Stimulated activated naive B cell treated with anti-CD40 and anti-IgM and Interleukin-4, amounts not matched to agents 10 μg/mL and 1 μg/mL and 100 μg/mL, for 72 hours (primary cell): ENCODE measurements at places on chromosomes 2 and 18.

- no peak for DNase-seq
Measured at GRCh38 chr2:23566241-23567142, 181.5 kb downstream of the KLHL29 start.

DNA sequence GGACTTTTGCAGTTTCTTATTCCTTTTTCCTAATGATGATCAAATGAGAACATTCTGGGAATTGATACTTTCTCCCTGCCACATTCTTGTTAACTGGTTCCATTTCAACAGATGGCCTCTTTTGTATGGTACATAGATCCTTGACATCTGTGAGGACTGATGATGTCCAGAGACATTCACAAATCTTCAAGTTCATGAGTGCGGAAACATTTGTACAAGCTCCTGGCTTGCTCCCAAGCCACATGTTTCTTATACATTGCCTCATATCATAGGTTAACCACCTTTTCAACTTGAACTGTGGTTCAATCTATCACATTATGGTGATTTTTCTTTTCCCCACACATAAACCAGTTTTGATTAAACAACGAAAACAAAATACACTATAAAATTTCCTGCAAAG, 267.3 kb downstream of the CLIP4 start:
- DNase-seq: no peak

GRCh38 chr2:67841711-67842110, 221.1 kb downstream of the C1D start:
- no peak for DNase-seq

GRCh38 chr2:224333726-224334482, 68.0 kb downstream of the FAM124B start:
- no peak for DNase-seq

DNA sequence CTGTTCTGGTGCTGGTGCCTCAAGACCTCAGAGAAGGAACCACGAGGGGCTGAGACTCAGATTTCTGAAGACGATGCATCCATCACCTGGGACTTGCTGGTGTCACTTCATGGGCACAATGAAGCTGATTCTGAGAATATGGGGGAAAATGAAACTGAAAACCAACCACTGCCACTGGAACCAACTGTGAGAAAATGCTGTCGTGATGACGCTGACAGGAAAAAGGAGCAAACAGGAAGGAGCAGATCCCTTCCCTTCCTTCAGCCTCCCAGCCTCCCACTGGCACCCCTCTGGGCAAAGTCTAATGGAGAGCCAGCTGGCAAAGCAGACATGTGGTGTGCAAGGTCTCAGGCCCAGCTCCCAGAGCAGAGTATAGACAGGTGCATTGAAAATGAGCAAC, 109.7 kb downstream of the FOXI3 start:
- no peak for DNase-seq

- no peak for DNase-seq
Measured at GRCh38 chr2:236971131-236971821, 114.4 kb upstream of the COPS8 start.

GRCh38 chr2:11370377-11371091, 26.1 kb upstream of the ROCK2 start:
- DNase-seq: no peak

DNA sequence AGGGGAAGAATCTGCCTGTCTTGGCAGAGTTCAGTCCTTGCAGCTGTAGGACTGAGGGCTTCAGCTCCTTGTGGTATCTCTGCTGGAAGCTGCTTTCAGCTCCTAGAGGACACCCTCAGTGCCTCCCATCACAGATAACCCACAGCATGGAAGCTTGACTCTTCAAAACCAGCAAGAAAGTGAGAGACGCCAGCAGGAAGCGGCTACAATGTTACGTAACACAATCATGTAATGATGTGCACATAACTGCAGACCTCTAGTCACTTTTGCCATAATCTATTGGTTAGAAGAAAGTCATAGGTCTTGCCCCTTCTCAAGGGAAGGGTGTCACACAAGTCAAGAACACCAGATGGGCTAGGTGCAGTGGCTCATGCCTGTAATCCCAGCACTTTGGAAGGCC, 69.1 kb upstream of the AFF3 start:
- no peak for DNase-seq

- peak; percentile 22 for DNase-seq
Measured at GRCh38 chr2:203535078-203535783, at the start of gene RAPH1. Gene RAPH1 (minus strand): TSS chr2:203535301. CDS start chr2:203495353, 39,948 bp downstream.

- no peak for DNase-seq
Measured at GRCh38 chr2:122858813-122859212, 1103.4 kb downstream of the TSN start.

DNA sequence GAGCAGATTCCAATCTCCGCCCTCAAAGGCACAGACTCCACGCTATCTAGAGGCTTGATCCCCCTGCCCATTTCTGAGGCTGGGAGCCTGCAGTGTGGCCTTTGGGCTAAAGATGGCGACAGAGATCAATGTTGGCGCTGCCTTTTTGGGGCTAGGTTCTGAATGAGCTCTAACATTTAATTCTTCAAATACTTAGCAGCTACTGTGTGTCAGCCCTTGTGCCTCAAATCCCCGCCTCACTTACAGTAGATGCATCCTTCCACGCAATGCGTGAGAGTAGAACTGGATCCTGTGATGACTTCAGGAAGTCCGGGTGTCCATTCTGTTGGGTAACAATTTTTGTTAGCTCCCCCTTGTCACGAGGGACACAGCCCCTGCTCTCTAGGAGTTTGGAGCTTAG, 12.4 kb downstream of the IL1F10 start:
- DNase-seq: no peak

DNA sequence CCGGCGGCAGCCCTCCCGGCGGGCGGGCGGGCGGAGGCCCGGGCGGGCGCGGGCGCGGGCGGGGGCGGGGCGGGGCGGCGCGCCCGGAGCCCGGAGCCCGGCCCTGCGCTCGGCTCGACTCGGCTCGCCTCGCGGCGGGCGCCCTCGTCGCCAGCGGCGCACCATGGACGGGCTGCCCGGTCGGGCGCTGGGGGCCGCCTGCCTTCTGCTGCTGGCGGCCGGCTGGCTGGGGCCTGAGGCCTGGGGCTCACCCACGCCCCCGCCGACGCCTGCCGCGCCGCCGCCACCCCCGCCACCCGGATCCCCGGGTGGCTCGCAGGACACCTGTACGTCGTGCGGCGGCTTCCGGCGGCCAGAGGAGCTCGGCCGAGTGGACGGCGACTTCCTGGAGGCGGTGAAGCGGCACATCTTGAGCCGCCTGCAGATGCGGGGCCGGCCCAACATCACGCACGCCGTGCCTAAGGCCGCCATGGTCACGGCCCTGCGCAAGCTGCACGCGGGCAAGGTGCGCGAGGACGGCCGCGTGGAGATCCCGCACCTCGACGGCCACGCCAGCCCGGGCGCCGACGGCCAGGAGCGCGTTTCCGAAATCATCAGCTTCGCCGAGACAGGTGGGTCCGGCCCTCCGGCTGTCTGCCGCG, at the start of gene INHBB:
TSS of gene INHBB (plus strand) at position 111 of the 641 bp plus-strand sequence. CDS start at position 164, 53 bp downstream.
- no peak for DNase-seq

- no peak for DNase-seq
Measured at GRCh38 chr2:37629529-37629928, 41.9 kb downstream of the CDC42EP3 start.
